Renal cortex interstitium (tissue), 15 donors: ENCODE measurements at places on chromosomes 6 and 20. TPM values are rescaled to one million over a fixed set of nuclear protein-coding genes. Genes with fewer than 3 reads are reported as not detected.

Gene TCP11
- polyA plus RNA-seq = 3.2 TPM

- no peak for DNase-seq
These were observed 21.1 kb downstream of the SMPDL3A start for GRCh38 chr6:122810189-122810588.

Gene DDO
- polyA plus RNA-seq = 0.89 TPM

Gene C20orf141
- not detected for polyA plus RNA-seq
